ENCODE measurements at places on chromosomes 3 and 15. TPM values are rescaled to one million over a fixed set of nuclear protein-coding genes. Genes with fewer than 3 reads are reported as not detected.

The FAM174B gene
- 2.7 TPM for total RNA-seq

The MYO9A gene
- 18.3 TPM for total RNA-seq

The STX19 gene
- not detected for total RNA-seq

- no peak for DNase-seq
Measured at GRCh38 chr3:76367281-76367680, 581.9 kb upstream of the ZNF717 start.

GRCh38 chr3:50248387-50248786, 12.4 kb downstream of the GNAI2 start:
- DNase-seq, result no peak

DNA sequence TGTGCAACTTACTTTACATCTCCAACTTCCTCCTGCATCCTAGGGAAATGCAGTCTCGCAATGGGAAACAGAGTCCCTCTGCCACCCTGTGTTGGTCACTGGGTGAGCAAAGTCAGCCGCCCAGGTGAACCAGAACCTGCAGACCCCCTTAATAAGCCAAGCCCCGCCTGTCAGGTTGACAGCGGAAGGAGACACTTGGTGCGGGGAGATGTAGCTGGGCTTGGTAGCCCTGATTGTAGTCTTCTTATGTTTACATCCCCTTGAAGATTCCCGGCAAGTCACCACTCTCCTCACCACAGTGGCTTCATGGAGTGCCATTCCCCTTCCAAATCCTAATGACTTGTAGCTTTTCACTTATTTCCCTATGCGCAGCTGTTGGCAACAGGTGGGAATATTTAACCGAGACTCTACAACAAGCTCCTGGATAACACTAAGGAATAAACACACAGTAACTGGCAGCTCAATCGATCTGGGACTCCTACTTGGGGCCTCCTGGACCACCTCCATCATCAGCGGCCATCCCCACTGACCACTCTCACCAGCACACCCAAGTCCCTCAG, 17.7 kb upstream of the CLSTN2 start:
- no peak for DNase-seq

DNA sequence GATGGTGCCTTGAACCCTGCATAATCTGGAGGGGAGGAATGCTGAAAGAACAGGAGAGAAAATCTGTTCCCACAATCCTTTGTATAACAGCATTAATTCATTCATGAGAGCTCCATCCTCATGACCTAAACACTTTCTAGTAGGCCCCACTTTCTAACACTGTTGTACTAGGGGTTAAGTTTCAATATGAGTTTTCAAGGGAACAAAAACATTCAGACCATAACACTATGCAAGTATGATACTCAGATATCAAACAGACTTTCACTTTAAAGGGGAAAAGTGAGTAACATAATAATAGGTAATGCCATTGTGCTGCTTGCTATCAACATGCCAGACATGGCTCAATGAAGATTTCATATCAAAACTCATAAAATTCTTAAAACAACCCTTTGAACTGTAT, 32.4 kb upstream of the PLSCR2 start:
- DNase-seq, result no peak
